ENCODE measurements at places on chromosomes 4 and X.

DNA sequence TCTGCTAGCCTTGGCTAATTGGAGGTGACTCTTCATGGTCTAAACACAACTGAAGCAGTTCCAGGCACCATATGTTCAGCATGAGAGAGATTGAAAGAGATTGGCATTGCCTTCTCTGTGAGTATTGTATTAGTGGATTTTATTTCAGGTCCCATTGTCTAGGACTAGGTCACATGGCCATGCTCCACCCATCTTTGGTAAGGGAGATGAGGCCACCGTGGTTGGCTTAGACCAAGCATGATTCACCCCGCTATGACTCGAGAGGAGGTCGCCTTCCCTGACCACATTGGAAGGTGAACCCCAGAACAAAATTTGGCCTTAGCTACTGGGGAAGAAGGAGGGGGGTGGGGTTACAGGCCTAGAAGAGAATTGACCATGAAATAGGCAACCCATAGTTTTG, 109.9 kb upstream of the BCOR start:
- peak; percentile 23 for DNase-seq

DNA sequence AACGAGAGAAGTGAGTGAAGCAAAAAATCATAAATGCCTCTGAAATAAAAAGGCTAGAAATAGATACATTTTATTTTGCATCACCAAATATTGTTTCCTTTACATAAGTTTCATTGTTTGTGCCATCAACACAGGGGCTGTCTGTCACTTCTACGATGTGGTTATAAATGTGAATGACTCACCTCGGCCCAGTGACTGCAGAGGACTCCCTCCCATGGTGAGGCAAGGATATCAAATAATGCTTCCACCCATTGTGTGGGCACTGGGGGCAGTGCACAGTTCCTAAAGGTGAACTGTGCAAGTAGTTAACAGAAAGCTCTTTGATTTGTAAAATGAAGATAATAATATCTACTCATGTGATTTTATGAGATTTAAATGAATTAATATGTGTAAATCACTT, 230.3 kb upstream of the NEIL3 start:
- peak; percentile 21 for DNase-seq

GRCh38 chrX:40539214-40540142, 41.3 kb upstream of the ATP6AP2 start:
- no peak for DNase-seq

DNA sequence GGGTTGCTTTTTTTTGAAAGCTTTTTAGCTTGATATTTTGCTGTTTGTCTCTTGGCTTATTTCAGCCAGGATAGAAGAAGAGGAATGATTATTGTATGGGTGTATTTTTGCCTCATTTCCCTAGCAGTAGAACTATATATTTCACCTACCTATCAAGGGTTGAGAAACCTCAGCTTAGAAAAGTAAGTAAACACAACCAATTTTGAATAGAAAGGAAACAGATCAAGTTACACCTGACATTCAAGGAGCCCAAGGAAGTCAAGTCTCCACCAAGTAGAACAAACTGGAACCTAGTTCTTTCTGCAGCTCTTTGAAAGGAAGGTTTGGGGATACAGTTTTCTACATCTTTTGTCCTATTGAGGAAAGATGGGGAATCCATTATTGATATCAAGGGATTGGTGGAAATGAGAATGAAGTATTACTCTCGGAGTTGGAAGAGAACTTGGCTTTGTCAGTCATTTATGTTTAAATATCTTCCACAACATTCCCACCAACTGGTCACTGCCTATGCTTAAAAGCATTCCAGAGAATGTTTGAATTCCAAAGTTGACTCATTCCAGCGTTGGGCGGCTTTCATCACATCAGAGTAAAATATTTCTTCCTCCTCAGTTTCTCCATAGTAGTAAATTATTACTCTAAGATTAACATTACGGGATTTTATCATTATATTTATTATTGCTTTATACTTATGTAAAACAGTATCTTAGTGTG, 207.8 kb upstream of the CNKSR2 start:
- DNase-seq: peak; percentile 40

DNA sequence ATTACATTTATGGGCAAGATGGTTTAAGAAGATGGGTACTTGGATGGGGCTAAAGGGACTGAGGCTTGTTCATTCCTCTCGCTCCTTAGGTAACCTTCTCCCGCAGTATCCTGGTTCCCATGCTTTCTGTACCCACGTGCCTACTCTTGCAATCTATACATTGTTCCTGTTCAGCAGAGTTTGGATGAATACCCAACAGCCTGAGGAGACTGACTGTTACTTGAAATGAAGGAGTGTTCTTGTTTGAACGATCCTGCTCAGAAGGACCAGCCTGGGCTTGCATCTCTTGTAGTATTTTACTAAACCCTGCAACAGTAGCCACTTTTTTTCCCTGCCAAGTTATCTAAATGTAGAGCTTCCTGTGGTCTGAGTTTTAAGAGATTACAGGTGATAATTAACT, 33.7 kb upstream of the ADH6 start:
- DNase-seq: no peak

DNA sequence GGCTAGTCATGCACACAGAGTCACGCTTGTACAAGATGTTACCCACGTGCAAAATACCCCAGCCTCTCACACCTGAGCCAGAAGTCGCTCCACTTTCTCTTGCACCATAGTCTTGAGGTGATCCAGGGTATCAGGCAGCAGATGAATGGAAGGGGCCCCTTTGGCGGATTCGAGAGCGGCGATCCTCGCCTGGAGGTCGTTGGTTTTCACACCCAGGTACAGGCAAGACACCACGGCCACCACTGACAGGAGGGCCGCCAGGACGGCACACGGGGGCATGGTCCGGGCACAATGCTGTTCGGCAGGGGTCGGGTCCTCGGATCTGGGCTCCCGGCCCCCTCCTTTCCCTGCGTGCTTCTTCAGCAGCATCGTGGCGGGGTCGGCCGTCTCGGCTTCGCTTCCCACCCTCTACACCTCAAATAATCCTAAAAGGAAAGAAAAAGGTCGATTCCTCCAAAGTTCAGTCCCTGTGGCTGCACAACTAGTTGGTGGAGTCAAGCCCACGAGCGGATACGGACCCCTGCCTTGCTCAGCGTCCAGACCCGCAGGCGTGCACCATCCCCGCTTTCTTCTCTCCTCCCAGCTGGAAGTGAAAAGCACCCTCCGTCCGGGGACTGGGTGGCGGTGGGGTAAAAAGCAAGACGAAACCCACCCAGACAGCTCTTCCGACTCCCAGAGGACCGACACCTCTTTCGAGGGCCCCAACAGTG, 652 bp downstream of the COL25A1 start:
- DNase-seq: no peak

DNA sequence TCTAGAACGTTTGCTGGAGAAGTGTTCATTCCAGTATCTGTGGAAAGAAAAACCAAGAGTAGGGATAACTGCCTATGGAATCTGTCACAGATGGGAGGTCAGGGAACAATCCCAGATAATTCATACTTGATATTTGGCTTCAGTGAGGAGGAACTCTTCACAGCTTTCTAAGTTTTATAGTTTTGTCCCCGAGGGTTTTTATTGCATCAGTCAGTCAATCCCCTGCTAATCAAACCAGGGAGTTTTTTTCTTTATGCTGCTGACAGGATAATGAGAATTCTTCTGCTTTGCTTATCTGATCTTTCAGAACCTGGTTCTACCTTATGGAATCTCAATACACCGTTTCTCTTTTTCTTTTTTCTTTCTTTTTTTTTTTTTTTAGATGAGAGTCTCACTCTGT, 633 bp upstream of the TRIML2 start:
- DNase-seq: peak; percentile 40

DNA sequence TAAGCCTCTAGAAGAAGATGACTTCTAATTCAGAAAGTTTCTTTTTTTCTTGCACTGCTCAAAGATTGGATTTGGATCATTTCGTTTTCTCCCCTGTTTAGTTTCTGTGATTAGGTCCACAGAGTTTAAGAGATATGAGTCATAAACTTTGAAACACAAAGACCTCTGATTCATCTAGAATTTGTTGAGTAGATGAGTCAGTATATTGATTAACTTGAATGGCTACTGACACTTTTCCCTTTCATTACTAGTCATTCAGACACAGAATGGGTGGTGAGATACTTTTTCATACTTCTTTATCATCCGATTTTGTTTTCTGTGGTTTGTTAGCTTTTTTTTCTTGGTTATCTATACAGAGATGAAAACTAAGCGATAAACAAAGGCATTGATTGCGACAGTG, 34.1 kb upstream of the AFF2 start:
- DNase-seq: no peak

GRCh38 chrX:107561468-107562215, 66.7 kb upstream of the PRPS1 start:
- no peak for DNase-seq

DNA sequence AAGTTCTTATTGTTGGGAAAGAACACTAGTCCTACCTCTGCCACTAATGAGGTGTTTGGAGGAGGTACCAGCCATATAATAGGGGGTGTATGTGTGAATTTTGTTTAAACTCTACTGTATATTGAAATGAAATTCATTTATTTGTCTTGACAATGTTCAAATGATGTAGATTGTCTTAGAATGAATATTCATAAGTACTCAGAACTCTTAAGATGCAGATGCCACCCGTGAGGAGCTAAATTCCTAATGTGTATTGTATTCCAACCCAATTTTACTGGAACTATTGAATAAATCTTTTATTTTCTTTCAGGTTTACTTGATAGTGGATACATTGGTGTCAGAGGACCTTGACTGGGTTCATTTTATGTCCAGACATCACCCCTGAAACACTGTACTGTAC, 63.9 kb upstream of the RAB33B start:
- DNase-seq: no peak

- no peak for DNase-seq
These were observed 73.3 kb downstream of the TASL start for GRCh38 chrX:30504309-30504708.

DNA sequence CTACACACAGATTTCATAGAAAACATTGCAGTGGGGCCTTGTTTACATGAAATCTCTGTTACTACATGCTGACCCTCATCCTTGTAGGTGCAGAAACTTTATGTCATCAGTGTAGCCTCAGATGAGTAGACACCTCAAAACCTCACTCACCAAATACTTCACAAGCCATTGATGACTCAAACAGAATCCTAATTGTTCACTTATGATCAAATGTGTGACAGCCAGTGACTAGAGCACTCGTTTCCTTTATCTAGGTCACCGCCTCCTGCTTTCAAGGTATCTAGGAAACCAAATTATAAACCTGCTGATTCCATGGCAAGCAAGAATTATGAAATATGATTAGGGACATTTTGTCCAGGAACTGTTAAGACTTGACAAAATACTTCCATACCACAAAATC, 255.8 kb upstream of the GPRIN3 start:
- DNase-seq: no peak

- no peak for DNase-seq
These were observed 5.5 kb upstream of the STK26 start for GRCh38 chrX:132017431-132018185.

- no peak for DNase-seq
These were observed 13.4 kb upstream of the ZCCHC18 start for GRCh38 chrX:104098919-104099318.

DNA sequence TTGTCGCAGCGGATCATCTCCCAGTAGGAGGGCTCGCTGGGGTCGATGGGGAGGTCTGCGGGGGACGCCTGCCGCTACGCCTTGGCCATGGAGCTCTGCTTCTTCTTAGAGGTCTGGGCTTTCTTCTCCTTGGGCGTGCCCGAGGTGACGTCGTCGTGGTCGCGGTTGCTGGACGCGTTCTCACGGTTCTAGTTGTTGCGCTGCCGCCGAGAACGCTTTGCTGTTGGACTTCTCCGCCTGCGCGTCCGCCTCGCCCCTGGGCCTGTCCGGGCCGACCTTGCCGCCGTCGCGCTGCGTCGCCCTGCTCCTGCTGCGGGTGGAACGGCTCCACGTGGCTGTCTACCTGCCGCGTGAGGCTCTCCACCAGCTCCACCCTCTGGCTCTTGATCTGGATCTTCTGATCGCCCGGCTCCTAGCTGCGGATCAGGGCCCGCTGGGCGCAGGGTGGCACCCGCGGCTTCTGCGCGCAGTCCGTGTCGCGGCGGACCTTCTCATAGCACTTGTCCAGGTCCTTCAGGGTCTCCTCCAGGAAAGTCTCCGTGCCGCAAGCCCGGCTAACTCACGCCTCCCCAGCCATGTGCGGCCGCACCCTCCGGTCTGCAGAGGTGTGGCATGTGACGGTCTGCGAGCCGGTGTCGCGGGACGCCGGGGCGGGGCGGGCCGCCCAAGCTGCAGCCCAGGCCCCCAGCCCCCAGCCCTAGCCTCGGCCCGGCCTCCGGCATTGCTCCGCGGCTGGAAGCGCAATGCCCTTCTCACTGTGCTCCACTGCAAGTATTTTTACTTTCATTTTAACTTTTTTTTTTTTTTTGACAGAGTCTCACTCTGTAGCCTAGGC, 40.5 kb upstream of the OGT start:
- no peak for DNase-seq

DNA sequence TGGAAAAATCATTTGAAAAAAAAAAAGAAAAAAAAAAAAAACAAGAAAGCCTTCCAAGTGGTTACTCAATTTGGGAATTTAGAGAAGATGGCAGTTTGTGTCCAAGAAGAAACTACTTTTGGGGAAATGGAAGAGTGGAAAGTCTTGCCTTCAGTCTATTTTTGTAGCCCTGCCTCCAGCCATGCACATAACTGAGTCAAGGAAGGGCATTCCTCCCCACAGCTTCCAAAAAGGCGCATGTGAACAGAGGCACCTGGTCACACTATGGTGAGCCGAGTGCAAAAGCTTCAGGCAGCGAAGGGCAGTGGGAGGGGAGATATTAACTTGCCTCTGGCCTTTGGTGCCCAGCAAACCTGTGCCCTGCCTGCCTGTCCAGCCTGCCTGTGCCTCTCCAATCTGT, 163.7 kb downstream of the SMIM20 start:
- no peak for DNase-seq

DNA sequence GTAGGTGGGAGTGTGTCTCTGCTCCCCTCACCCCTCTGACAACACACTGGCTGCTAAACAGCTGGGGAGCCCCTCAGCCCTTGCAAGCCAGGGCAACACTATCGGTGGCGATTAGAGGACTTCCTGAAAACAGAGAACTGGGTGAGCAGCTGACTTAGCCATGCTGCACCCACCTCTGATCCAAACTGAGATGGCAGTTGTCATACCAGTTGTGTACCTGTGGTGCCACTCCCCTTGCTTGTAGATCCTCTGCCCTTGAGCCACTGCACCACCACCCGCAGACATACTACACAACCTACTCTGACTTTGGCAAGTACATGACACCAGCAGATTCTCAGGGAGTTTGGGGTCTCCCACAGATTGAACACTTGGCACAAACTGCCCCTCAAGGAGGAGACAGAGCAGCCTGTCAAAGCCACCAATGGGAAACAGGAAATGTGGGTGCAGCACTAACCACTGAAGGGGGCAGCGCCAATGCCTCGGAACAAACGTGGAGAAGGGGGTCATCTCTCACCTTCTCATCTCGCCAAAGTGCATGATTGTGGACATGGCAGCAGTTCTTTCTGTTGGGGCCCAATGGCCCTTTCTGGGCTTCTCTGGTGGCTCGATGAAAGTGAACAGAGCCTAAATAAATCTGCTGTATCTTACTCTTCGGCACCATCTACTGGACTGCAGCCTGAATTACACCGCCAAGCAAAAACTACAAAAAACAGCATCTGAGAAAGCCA, 119.8 kb downstream of the NEK1 start:
- peak; percentile 45 for DNase-seq
